ENCODE measurements at places on chromosomes 1 and 21.

GRCh38 chr1:75243124-75243523 is 108.9 kb downstream of the LHX8 start:
- no peak for DNase-seq

GRCh38 chr1:59418363-59419144 is 121.7 kb downstream of the FGGY start:
- no peak for DNase-seq

DNA sequence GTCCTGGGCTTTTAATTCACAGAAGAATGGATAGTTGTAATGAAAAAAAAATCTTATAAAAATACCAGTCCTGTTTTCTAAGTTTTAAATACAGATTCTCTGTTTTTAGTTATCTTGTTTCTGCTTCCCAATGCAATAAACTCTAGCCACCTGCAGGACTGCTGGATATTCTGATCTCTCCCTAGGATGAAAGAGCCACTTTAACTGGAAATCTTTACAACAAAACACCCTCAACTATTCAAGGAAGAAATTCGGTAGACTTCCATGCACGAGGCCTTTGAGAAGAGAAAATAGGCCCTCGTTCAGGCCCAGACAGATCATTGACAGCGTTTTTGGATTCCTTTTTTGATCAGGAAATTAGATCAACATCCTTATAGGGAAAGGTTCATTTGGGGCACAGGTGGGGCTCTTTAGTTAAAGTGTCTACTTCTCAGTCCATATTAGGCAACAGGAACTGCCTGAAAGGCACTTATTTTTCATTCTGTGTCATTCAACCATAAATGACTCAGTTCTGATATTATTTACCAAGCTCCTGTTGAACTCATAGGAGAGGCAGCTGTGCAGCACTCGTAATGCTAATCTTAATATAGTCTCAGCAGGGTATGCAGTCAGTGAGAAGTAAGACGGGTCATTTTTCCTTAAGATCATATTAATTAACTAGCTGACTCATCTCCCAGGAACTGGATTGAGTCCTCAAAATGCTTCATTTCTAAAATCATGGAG is 71.1 kb upstream of the ERRFI1 start:
- peak; percentile 76 for DNase-seq

- DNase-seq: no peak
These were observed 78.0 kb downstream of the LBR start for GRCh38 chr1:225349826-225350225.

- no peak for DNase-seq
These were observed 29.3 kb upstream of the PCP4 start for GRCh38 chr21:39837861-39838359.

DNA sequence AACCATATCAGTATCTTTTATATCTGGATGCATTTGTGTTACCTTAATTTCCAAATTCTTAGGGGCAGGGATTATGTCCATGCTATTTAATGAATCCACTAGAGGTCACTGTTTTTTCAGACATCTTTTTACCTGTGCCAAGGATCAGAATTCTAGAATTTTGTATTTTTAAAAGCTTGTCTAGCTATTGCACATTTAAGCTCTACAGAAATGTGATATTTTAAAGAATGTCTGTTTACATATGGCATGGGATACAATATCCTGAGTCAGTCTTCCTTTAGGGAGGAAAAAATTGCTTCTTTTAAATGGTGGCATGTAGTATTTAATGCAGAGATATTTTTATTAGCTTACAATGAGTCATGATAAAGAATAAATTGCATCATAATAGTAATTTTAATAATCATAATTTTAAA is 11.3 kb downstream of the RPAP2 start:
- DNase-seq: no peak

GRCh38 chr1:2044510-2045319 is 5.5 kb upstream of the PRKCZ start:
- peak; percentile 69 for DNase-seq

GRCh38 chr1:35605867-35606182 is 32.7 kb downstream of the TFAP2E start:
- DNase-seq: no peak

- DNase-seq: peak; percentile 80
These were observed 11.4 kb downstream of the UBASH3A start for GRCh38 chr21:42414928-42415769.

GRCh38 chr1:208019257-208019656 is 108.3 kb upstream of the CD34 start:
- no peak for DNase-seq

All from GM06990 (cell line).